COLO829 (cell line): ENCODE measurements at places on chromosomes 7 and 10.

DNA sequence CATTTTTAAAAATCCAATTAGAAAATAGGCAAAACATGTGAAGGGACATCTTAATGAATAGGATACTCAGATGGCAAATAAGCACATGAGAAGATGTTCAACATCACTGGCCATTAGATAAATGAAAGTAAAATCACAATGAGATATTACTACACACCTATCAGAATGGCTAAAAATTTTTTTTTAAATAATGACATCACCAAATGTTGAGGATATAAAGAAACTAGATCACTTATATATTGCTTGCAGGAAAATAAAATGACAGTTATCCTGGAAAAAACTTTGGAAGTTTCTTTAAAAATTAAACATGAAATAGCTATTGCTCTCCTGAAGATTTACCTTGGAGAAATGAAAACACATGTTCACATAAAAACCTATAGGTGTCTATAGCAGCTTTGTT, 127.8 kb downstream of the ALOX5 start:
- DNase-seq, result no peak

- no peak for DNase-seq
Measured at GRCh38 chr7:102830197-102830596, 81.4 kb downstream of the FAM185A start.

- DNase-seq, result no peak
Measured at GRCh38 chr10:31908157-31908556, 20.5 kb downstream of the ARHGAP12 start.

- DNase-seq, result no peak
Measured at GRCh38 chr10:6654571-6654970, 74.5 kb upstream of the PRKCQ start.

DNA sequence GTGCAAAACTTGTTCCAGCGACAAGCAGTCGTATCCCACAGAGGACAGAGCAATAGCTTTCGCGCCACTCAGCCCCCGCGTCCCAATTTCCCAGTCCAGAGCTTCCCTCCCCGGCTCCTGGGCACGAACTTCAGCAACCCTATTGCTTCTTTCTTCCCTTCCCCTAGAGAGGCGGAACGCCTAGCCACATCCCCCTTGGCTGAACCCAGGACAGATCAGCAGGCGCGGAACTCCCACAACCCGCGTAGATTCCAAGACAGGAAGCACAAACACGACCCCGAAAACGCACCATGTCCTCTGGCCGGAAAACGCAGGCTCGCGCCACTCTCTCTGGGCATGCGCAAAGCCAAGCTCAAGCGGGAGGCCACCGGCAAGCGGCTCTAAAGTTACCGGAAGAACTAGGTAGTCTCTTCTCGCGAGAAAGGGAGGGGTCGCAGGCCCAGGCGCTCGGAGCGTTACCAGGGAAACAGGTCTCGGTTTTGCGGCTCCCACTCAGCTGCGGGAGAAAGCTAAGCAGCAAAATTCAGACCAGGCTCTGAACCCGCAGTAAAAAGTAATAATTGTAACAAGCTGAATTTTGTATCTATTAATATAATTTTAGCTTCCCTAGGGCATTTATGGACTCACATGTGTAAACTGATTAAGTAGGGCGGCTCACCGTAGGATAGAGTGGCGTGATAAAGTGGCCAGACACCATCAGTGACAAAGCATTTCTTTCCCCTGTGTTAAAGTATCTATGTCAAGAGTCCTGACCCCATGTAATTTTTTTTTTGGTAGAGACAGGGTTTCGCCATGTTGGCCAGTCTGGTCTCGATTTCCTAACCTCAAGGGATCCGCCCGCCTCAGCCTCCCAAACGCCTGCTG, at the start of gene TMEM209:
TSS of gene TMEM209 (minus strand) at position 323 of the 864 bp plus-strand sequence. CDS start at position 292, 31 bp downstream.
- DNase-seq, result peak; percentile 99

- peak; percentile 8 for DNase-seq
Measured at GRCh38 chr7:157564517-157565177, 227.8 kb downstream of the DNAJB6 start.

- no peak for DNase-seq
Measured at GRCh38 chr7:135977742-135978066, 545 bp upstream of the MTPN start.

GRCh38 chr10:86165666-86166065, 200.9 kb downstream of the GRID1 start:
- DNase-seq, result no peak

DNA sequence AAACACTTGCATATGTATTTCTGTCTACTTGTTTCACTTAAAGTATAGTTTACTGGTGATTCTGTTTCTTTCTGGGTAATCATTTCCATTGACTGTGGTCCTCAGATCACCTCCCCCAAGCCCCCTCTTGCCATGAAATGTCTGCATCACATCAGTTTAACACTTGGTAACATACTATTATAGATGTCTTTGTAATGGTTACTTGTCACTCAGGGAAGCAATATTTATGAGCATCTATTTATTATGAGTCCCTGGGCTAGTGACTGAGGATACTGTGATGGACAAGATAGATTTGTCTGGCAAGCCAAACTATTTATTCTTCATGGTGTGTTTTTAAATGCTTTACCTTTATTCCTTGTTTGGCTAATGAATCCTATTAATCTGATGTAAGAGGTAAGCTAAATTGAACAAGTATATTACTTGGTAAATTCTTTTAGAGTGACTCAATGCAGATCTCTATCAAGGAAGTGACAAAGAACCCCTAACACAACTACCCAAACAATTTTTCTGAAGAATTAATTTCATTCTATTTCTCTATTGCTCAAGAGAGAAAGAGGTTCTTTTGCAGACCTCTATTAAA, 270.9 kb downstream of the RELN start:
- no peak for DNase-seq
